ENCODE measurements at places on chromosomes 3 and 15.

- no peak for DNase-seq
Measured at GRCh38 chr15:88995449-88995848, 82.3 kb upstream of the MFGE8 start.

DNA sequence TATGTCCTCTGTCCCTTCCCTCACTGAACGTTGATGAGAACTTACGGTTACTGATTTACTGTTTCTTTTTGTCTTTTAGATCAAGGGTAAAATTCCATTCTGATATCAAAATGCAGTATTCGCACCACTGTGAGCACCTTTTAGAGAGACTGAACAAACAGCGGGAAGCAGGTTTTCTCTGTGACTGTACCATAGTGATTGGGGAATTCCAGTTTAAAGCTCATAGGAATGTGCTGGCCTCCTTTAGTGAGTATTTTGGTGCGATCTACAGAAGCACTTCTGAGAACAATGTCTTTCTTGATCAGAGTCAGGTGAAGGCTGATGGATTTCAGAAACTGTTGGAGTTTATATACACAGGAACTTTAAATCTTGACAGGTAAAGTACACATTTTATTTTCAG lies 990 bp downstream of the MYNN start:
- DNase-seq: no peak

DNA sequence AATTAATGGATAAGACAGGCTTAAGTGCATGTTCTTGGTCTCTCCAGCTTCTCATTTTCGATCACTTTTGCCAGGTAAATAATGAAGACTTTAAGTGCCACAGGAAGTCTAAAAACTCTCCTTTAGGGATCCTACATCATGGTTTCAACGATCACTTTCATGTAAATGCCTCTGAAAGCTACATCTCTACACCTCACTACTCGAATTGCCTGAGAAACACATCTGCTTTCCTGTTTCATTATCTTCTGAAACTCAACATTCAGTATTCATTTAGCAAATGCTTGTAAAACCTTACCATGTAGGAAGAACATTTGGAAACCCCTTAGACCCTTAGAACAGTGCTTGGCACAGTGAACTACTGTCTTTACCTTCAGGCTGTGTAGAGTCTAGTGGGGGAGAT lies 16.2 kb downstream of the THAP10 start:
- no peak for DNase-seq

- DNase-seq: no peak
Measured at GRCh38 chr3:132593241-132593946, 3.7 kb upstream of the ACKR4 start.

DNA sequence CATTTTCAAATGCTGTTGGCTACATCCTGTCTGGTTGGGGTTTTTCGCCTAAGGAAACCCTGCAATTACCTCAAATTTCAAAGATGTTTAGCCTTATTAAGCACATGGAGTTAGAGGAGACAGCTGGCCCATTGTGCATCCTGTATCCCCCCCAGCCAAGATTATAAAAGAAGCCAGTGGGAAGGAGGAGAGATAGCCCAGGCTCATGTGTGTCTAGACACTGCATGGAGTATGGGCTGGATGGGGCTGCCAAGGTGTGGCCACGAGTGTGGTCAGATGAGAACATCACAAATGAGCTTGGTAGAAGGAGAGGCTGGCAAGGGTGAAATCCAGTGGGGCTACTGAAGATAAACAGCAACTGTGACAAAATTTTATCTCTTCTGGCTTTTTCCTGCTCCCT lies 270.0 kb upstream of the TBC1D5 start:
- no peak for DNase-seq

DNA sequence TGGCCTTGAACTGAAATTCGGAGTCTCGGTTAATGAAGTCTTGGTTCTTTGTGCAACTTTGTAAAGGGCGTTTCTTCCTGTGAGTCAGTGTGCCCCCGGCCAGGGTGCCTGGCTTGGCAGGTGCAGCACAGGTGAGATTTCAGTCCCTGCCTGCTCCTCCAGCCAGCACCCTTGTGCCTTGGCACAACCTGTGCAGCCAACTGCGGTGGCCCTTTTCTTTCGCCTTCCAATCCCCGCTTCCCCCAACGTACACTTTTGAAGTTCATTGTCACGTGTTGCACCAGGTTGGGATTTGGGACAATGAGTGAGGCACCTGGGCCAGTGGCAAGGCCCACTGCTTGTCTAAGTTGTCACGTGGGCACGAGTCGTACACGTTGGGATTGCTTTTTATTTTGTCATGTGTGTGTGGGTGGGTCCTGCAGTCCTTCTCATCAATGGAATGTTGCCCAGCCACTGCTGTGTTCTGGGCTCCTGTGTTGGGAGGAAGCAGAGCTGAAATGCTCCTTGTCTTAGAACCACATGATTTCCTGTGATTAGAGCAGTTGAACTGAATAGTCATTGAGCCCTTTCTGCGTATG lies 242.9 kb upstream of the BHLHE40 start:
- no peak for DNase-seq

DNA sequence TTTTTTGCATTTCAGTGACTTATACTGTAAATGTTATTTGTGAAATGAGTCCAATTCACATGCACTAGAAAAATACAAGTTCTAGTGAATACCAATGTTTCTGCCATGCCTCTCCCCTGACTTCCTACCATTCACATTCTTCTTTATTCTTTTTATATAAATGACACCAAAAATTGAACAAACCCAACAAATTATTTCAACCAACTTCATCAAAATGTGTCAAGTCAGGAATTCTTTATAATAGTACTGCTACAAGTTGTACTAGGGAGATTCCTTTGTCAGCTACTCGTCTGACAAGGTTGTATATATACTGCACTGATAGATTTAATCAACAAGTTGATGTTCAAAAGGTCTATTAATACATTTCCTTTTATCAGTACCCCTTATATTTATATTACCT lies 3.0 kb downstream of the TBL1XR1 start:
- no peak for DNase-seq

DNA sequence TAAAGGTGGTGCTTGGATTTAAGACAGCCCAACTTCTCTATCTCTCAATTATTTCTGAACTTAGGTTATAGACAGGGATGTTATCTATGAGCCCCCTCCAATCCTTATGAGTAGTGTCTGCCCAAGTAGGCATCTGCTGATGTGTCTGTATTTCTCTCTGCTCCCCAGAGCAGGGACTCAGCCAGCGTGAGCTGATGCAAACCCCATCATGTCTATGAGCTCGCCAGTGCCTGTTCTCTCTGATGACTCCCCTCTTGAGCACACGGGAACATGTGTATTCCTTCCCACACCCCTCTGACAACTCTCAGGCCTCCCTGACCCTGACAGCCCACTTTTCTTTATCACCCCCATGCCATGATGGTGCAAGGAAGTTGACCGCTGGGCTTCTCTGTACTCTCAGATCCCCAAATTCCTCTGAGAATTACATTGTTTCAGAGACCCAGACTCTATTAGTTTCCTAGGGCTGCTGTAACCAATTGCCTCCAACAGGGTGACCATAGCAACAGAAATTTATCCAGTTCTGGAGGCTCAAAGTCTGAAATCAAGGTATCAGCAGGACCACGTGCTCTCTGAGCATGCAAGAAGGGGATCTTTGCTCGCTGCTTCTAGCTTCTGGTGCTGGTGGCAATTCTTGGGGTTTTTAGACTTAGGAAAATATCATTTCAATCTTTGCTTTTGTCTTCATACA lies 73.5 kb upstream of the ST8SIA2 start:
- no peak for DNase-seq

DNA sequence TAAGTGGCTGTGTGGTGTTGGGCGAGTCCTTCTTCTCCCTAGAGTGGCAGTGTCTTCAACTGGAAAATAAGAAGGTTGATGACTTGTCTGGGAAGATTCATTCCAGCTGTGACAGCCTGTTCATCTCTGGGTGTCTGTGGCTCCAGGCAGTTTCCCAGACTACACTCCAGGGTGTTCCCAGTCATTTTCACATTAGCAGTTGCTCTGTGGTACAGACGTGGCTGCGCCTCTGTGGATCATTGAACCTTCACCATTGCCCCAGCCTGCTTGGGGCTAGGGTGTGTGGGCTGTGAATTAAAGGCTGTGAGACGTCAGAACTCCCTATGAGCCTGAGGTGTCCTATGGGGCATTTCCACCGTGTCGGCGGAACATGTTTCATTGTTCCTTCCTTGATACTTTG lies 239.6 kb upstream of the NR2E3 start:
- DNase-seq: no peak

GRCh38 chr3:5221701-5222100 lies 34.2 kb downstream of the EDEM1 start:
- no peak for DNase-seq

- DNase-seq: no peak
Measured at GRCh38 chr3:159208050-159208449, 406.2 kb downstream of the MFSD1 start.

- no peak for DNase-seq
Measured at GRCh38 chr3:128282380-128283196, 129.3 kb downstream of the EEFSEC start.

DNA sequence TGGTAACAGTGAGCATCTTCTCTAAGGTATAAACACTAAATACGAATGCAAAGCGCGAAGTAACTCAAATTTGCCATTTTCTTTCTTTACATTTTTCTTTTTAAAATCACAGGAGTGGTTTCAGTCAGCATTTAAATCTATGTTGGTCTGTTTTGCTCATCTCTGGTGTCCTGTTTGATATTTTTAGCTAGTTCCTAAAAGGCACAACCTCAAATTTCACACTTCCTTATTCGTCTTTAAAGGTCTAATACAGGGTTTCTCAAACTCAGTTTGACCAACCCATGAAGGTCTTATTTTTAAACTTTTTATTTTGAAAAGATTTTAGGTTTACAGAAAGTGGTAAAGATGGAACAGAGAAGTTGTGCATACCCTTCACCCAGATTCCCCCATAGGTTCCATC lies 201.1 kb downstream of the MAGI1 start:
- DNase-seq: no peak

DNA sequence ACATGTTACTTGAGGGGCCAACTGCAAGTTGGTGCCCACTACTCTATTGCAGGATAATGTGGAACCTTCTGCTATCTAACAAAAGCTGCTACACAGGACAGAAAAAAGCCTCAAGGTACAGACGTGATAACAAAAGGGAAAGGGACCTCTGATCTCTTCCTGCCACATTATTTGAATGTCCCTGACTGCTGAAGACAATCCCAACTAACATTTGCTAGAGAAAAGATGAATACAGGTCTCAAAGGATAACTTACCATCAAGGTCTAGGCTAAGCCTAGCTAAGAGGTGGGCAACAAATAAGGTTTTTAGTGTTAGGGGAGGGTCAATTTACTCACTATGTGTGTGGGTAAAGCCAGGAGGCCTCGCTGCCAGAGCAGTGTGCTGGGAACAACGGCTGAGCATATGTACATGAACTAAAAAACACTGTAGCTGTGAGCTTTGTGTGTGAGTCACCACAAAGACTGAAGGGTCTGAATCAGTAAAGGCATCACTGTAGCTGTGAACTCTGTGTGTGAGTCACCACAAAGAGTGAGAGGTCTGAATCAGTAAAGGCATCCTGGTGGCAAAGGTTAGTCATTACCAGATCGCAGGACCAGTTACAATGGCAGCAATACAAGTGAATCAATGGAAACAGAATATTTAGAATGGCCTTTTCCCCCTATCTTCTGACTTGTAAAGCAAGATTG lies 111.7 kb downstream of the LMLN start:
- DNase-seq: no peak

DNA sequence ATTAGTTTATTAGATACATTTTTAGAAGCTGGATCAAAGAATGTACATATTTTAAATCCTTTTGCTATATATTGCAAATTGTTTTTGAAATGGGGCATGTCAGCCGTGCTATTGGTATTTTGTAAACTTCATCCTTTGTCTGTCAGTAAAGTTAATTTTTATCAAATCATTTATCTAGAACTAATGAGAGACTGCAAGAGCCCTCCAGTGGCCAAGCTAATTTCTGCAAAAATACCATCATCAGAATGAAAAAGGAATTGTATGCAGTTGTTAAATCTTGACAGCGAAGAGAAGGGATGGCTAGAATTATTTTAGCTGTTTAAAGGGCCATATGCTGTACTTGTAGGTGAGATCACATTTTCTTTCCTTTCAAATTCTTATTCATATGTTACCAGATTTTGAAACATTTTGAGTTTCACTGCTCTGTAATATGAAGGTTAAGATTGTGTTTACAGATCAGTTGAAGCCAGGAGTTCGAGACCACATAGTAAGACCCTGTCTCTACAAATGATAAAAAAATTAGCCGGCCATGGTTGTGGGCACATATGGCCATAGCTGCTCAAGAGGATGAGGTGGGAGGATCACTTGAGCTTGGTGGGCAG lies 8.1 kb upstream of the CLDN11 start:
- DNase-seq: no peak

DNA sequence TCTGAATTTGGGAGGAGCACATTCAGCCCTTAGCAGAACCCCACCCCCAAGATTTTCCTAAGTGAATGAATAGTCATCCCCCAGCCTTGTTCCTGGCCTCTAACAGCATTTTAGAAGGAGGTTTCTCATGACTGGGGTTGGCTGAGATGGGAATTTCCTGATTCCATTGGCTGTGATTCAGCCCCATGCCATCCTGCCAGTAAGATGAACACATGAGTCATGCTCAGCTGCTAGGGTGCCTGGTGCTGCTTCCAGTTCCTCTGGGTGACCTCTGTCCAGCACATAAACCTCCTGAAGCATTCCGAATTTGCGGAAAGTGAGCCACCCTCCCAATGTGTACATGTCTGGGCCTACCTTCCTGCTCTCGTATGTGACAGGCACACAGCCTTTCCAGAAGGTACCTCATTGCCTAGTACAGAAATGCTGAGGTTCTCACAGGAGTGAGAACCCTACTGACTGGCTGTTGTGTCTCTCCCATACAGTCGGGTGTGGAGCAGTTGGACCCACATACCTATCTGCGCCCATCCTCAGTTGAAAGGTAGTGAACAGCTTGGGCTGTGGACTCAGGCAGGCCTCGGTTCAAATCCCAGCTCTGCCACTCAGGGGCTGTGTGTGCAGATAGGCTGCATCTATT lies 91.7 kb downstream of the APBA2 start:
- DNase-seq: no peak

DNA sequence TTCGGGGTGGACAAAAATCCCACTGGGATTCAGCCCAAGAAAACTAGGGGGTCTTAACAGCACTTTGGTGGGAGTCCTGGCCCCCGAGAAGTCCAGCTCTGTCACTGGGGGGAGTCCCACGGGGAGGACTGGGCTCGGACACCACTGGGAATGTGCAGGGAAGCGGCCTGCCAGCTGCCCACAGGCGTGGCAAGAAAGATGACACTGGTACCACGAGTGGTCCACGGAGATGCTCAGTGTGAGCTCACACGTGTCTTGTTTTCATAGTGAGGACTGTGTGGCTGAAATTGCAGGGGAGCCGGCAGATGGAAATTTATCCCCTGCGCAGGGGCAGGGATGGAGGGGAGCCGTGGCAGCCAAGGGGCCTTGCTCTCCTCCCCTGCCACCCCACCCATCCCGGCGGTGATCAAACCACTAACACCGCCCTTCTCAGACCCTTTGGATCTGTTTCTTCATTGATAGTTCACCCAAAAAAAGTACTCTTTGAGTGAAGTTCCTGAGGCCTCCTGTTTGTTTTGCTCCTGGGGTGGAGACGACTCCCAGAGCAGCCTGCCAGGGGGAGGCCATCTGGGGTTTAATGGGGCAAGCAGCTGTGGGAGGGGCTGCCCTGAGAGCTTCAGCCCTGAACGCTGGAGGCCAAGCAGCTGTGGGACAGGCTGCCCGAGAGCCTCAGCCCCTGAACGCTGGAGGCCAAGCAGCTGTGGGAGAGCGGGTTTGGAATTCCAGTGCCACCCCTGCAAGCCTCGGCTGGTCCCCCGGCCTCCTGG lies 130.9 kb downstream of the LRRK1 start:
- DNase-seq: no peak

- DNase-seq: no peak
Measured at GRCh38 chr15:73369154-73369694, 466 bp upstream of the HCN4 start.

- DNase-seq: no peak
Measured at GRCh38 chr3:43032646-43033628, 53.8 kb downstream of the GASK1A start.
